ENCODE measurements at places on chromosomes 3 and 15. TPM values are rescaled to one million over a fixed set of nuclear protein-coding genes. Genes with fewer than 3 reads are reported as not detected.

DNA sequence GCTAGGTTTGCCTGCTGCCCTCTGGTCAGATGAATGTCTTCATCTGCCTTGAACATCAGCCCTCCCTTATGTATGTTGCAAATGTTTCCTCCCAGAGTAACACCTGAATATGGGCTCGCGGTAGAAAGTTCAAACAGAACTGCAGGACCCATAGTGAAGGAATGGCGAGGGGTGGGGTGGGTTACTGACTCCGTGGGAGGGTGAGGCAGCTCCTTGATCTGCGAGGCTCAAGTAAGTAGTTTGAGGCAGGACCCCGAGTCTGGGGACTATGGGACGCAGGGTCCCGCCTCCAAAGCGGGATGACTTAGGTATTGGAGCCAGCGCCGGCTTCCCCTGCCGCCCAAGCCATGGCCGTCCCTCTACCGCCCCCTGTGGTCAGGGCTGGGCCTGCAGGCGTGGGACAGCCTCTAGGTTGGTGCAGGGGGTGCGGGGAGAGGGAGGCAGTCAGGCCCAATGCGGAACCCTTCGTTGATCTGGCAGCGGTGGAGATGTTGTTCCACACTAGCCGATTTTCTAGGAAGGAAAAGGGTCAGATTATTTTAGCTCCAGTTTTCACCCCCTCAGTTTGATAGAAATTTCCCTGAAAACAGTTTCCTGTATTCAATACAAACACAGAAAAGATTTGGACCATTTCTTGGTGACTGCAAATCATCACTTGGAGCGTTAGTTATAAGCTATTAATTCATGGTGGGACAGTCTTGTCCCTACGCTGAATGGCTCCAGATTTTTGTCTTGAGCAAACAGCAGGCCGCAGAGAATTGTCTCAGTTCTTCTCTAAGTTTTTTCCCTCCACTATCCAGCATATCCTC is 72.3 kb downstream of the CORO2B start:
- peak; percentile 70 for DNase-seq

- DNase-seq = no peak
Measured at GRCh38 chr3:150779402-150779858, 16.5 kb upstream of the SIAH2 start.

DNA sequence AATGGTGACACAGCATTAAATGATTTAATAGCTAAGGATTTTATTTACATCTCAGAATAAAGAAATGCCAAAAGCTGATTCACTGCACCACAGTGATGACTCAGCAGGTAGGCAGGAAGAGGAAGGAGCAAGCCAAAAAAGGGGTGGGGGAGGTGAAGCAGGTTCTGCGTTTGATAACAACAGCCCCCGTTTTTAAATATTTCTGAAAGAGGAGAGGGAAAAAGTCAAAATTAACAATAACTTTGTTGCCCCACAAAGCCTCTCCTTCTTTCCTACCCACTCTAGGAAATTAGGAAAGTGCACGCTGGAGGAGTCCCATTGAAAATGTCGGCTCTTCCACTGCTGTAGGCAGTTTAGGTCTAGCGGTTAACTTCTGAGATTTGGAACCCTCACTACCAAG is 9.9 kb upstream of the CCDC54 start:
- DNase-seq = no peak

- no peak for DNase-seq
Measured at GRCh38 chr3:97988784-97989568, 16.7 kb upstream of the RIOX2 start.

GRCh38 chr3:188294113-188294512 is 140.2 kb downstream of the LPP start:
- DNase-seq = no peak

GRCh38 chr3:141680620-141681389 is 57.3 kb upstream of the RNF7 start:
- no peak for DNase-seq

DNA sequence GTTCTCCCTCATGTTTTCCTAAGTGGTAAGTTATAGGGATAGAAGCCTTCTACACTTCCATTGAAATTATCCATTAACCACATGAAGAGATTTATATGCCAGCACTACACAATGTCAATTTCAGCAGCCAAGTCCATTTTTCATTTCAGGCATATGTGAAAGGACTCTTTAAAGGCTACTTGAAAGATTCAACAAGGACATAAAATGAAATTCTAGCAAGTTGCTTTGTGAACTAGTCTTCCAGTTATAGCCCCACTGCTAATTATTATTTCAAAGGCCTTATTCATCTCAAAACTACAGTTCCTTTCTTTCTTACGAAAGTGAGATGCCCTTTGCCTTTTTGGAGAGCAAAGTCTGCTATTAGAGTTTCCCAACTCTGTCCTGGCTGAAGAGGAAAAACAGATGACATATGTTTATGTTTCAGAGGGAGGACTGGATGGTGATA is 66.0 kb upstream of the SLC2A2 start:
- DNase-seq = peak; percentile 20

- no peak for DNase-seq
Measured at GRCh38 chr3:109902549-109902948, 565.2 kb upstream of the DPPA4 start.

- no peak for DNase-seq
Measured at GRCh38 chr15:81176291-81176893, 20.3 kb upstream of the IL16 start.

Gene TF
- total RNA-seq = 373 TPM

Gene TRNT1
- total RNA-seq = 25.3 TPM

Gene CAPN3
- total RNA-seq = 21.1 TPM

Gene WDR5B
- total RNA-seq = 8.2 TPM

Measured in hepatocyte (in vitro differentiated cells).